ENCODE measurements at places on chromosomes 6 and 20. TPM values are rescaled to one million over a fixed set of nuclear protein-coding genes. Genes with fewer than 3 reads are reported as not detected.

The OR2B2 gene
- not detected for total RNA-seq

The DCBLD1 gene
- total RNA-seq: 14.2 TPM

DNA sequence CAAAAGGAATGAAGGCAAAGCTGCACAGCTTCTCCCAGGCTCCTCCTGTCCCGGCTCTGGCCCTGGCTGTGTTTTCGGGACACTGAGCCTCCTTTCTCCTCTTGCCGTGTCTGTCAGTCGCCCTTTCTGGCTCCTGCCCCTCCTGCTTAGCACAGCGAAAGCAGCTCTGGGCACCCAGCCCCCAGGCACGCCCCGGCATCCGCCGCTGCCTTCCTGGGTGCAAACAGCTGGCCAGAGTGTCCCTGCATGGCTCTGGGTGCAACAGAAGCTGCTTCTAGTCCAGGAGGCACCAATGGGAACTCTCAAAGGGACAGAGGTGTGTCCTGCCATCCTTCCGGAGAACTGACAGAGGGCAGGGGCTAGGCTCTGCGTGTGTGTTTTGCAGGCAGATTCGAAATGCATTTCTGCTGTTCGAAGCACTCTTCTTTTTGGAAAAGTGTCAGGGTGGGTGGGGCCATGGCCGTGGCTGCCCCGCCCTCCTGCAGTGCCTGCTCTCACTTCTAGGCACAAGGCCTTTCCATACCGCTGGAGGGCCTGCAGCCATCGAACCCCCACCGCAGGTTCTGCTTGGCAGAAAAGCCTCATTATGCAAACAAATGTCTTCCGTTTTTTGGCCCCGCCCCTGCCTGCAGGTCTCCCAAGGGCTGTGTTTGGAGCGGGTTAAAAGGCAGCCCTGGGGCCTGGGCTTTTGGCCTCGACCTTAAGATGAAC lies 15.5 kb downstream of the COL9A3 start:
- no peak for DNase-seq
- no peak overlapping the region for H3K27ac ChIP-seq

DNA sequence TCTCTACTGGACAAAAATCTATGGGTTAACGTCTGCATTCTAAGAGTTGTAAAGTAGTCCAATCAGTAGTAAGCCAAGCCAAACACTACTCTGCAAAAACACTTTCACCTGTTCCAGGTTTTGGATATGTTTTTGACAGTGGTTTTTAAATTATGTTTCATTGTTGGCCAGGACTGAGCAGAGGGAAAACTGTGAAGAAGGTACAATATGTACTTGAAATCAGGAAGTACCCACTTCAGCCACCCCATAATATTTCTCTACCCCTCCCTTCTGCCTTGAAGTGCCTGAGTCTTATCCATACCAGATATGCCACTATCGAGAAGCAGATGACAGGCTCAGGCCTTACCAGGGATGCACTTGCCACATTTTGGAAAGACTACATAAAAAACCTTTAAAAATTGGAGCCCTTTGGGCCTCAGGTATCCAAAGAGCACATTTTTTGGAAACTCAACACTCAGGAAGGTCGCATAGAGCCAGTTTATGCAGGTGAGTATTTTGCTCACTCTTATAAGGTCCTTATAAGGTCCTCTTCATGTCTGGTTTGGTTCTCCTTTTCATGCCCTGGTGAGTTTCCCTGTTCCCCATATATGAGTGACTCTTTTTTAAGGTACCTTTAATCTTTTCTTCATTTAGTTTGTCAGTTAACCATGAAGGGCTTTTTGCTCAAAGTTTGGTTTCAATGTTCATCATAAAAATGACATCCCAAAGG lies 859.3 kb upstream of the FLRT3 start:
- H3K4me1 ChIP-seq: no peaks in the 10 kb centered on the region
- no peak overlapping the region for H3K27ac ChIP-seq
- H3K4me3 ChIP-seq: no peak overlapping the region
- no peaks in the 10 kb centered on the region for H3K36me3 ChIP-seq

DNA sequence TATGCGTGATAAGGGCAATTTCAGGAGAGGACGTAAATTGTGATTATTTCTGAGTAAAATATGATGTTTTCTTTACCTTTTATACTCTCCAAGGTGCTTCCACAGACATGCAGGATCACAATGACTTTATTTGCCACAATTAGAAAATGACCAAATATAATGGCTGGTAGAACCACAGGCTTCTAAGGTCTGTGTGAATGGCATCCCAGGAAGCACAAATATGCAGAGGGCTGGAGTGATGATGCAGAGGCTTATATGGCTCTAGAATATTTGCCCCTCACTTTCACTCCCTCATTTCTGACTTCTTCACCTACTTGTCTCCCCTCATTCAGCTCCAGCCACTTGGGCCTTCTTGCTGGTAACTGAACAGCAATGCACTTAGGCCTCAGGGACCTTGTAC lies 502.1 kb upstream of the MAP3K7 start:
- peaks cover 9% of the 10 kb centered on the region for H3K4me1 ChIP-seq
- H3K4me3 ChIP-seq: no peak overlapping the region
- no peaks in the 10 kb centered on the region for H3K36me3 ChIP-seq
- H3K27me3 ChIP-seq: no peaks in the 10 kb centered on the region
- DNase-seq: no peak

Measured in vagina (tissue), 2 donors.